NCI-H146 (cell line): ENCODE measurements at places on chromosomes 3 and 15.

DNA sequence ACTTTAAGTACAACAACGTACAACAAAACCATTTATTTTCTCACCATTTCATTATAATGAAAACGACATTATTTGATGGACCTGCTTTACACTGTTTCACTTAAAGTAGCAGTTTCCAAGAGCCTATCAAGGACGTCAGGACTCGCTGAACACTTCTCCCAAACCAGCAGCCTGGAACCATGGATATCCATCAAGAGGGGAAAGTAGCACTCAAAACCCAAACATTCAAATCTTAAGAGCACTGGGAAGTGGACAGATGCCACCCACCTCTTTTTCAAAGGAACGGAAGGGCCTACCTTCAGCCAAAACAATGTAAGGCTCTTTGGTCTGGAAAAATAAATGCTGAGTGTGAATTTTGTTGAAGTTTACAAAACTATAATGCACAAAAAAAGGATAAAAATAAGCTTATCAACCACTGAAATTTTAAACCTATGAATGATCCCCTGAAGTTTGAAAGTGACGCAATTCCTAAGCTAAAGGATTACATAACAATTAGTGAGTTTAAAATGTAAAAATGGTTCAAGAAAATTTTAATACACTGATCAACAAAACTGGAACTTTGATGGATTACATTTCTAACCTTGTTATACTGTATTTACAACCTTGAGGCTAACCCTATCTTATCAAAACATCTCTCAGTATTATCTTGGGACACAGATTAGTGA lies 4.6 kb downstream of the PIK3R4 start:
- no peak for DNase-seq

DNA sequence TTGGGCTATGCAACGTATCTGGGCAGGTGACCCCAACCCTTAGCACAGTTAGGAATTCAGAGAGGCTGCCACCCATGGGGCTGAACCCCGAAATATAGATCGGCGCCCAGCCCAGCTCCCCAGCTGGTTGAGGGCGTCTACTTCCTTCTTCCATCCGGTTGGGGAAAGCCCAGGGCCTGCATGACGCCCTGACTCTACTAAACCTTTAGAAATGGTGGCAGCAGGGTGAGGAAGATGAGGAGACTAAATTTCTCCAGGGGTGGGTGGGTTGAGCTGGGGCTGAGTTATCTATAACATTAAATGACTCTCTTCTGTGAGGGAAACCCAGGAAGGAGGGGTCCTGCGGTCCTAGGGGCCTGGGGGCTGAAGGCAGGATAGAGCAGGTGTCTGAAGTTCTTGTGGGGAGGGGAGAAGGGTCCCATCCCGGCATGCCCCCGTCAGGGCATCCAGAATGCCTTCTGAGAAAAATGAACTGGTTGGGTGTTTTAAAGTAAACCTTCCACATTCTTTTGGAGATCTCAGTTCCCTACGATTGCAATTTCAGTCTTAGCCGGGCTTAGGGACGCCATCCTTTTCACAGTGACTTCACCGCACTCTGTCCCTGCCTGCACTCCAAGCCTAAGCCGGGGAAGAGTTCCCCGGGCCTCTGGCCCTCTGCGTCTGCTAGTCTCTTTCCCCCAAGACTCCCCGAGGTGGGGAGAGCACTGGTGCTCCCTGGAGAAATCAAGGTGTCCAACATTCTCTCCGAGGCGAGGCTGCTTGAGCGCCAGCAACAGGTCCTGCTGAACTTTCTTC lies 28.5 kb downstream of the NR2F2 start:
- no peak for DNase-seq

DNA sequence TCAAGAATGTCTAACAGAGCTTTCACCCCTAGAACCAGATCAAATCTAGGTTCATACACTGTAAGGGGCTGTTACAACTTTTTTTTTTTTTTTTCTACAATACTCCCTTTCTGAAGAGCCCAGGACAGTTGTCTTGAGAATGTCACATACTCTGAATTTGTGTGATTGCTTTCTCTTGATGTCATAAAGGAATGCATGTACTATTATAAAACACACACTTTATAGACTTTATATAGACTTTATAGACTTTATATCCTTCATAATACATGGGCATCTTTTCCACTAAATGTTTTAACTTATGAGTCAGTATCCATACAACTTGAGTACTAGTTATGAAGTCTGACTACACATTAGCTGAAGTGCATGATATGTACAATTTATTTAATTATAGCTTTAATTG lies 26.3 kb downstream of the RFX7 start:
- DNase-seq = no peak

GRCh38 chr3:50227390-50228183 lies 8.4 kb upstream of the GNAI2 start:
- DNase-seq = peak; percentile 96

DNA sequence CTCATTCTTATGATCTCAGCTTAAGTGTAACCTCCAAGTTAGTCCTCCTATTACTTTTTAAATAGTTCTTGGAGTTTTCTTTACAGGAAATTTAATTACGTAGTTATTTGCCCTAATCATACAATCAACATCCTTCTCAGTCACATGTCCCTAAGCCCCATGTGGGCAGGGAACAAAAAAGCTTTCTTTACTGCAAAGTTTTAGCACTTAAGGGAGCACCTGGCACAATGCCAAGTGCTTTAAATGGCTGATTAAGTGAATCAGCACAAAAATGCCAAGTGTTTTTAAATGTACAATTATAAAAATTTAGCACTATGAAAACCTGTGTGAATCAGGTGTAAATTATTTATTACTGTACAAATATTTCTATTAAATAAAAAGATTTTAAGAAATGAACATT lies 445.3 kb downstream of the C3orf38 start:
- DNase-seq = no peak

DNA sequence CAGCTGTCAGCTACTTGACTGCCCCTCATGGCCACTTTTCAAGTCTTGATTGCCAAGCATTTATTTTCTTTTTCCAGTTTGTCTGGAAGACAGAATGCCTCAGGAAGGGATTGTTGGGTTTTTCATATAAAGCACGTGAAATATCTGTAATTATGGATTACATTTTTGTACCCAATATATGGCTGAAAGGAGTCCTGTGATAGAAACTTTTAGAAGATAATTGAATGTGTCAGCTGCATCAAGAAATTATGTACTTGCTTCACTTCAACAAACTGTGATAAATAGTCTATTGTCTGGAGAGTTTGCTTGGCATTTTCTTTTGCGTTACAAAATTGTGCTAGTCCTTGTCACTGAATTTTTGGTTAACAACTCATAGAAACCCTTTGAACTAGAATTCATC lies 247.9 kb upstream of the SLCO3A1 start:
- no peak for DNase-seq

DNA sequence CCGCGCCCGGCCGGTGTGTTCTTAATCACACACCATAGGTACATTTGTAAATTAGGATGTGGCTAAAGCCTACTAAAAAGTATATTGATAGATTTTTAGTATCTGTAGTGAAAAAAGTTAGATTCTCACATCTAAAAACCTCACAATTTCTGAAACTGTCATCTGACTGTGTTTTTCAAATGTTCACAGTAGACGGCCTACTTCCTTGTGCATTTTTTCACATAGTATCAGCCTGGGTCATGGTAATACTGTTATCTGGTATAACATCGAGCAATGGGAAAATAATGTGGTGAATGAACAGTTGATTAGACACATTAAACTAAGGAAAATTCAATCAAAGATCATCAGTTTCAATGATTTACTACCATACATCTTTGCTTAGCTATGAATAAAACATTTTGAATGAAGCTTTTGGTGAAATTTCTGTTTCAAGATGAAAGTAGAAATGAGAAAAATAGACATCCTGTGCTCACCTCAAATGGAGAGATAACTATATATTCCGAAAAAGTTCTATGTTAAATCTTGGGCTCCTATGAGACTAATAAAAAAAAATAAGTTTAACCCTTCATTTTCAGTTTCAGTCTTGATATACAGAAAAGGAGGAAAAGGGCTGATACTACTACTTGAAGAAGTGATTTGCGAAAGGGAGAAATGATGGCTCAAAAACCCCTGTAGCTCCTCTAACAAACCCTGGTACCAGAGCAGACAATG lies 262.7 kb downstream of the ZBTB20 start:
- no peak for DNase-seq
